WERI-Rb-1 (cell line): ENCODE measurements at places on chromosomes 7 and 10.

- DNase-seq: no peak
Measured at GRCh38 chr10:8073691-8074416, 19.4 kb downstream of the GATA3 start.

GRCh38 chr10:97378933-97379921 lies 21.9 kb downstream of the RRP12 start:
- DNase-seq: no peak

DNA sequence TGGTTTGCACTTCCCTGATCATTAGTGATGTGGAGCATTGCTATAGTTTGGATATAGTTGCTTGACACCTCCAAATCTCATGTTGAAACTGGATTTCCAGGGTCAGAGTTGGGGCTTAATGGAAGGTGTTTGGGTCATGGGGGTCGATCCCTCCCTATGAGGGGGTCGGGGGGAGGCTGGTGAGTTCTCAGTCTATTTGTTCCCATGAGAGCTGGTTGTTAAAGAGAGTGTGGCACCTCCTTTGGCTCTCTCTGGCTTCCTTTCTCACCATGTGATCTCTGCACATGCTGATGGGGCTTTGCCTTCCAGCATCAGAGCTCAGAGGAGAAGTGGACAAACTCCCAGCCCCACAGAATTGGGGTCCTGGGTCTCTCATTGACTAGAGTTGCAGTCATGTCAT lies 36.8 kb upstream of the BAMBI start:
- no peak for DNase-seq

GRCh38 chr10:102770792-102771191 lies 27.0 kb downstream of the WBP1L start:
- DNase-seq: no peak

DNA sequence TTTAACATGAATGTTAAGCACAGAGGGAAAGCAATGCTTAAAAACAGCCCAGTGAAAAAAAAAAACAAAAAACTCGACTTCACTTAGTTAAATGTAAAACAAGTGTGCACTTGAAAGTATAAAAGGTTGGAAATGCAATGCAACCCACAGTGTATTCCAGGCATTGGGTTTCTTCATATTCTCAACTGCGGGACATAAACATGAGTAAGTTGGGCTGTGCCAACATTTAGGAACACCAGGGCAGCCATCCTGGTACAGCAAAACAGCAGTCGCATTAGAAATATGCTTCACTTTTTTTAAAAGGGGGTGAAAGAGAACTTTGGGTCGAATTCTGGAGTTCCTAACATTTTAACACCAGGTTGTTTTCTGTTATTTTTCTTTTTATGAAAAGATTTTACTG lies 937 bp downstream of the STEAP1 start:
- no peak for DNase-seq

DNA sequence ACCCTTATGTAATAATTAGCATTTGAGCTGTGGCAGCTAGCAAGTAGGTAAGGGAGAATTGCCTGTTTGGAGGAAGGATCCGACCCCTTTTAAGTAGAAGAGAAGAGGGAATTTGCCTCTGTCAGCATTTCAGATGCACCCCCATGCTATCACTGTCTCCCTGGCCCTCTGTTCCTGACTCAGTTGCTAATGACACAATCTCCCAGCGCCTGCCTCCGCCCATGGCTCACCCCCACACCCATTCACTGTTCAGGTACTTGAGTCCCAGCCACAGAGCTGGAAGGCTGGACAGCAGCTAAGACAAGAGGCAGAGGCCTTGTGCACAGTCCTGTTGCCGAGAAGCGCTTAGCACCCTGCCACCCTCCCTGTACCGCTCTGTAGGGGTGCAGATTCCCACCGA lies 512.3 kb upstream of the GALNT17 start:
- no peak for DNase-seq

- no peak for DNase-seq
Measured at GRCh38 chr7:4279216-4279615, 402.9 kb upstream of the FOXK1 start.

DNA sequence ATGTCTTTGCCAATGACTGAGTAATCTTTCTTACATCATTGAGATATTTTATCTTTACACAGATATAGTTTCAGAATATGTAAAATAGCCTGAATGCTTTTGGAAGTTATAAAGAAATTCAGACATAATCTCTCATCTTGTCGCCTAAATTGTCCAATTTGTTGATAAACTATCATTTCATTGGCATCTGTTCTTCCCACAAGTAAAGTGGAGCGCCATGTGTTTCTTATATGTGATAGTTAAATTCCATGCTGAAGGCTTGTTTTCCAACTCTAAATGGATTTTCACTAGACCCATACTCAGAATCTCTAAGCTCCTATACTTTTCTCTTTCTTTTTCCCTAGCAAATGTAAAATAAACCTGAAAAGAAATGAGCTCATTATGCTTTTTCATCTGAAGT lies 640.1 kb upstream of the MBL2 start:
- DNase-seq: no peak

GRCh38 chr10:91604553-91605534 lies 28.0 kb downstream of the PPP1R3C start:
- DNase-seq: no peak

- DNase-seq: no peak
Measured at GRCh38 chr10:30039567-30039966, 19.8 kb downstream of the JCAD start.

- no peak for DNase-seq
Measured at GRCh38 chr10:78654047-78654590, 414.6 kb upstream of the ZMIZ1 start.

GRCh38 chr10:13087986-13088618 lies 11.9 kb upstream of the OPTN start:
- no peak for DNase-seq

- DNase-seq: no peak
Measured at GRCh38 chr7:114755856-114756255, 166.0 kb upstream of the MDFIC start.

GRCh38 chr7:143256932-143257331 lies 6.3 kb upstream of the GSTK1 start:
- DNase-seq: no peak

GRCh38 chr7:41351091-41351490 lies 351.8 kb downstream of the INHBA start:
- no peak for DNase-seq

DNA sequence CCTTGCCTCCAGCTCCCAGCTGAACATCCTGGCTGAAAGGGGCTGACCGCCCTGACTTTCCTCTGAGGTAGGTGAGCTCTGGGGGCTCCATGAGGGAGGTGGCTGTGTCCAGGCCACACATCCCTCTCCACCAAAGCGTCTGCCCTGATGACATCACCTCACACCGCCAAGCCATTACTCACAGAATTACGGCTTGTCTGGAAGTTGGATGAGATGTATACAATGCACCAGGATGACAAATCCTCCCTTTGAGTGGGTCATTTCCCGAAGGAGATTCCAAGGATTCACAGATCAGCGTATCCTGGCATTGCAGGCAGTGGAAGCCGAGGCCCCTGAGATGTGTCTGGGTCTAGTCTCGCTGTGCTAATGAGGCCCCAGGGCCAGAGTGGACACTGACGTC lies 15.1 kb upstream of the RET start:
- no peak for DNase-seq

- DNase-seq: no peak
Measured at GRCh38 chr10:80524190-80524909, 13.4 kb upstream of the SH2D4B start.

DNA sequence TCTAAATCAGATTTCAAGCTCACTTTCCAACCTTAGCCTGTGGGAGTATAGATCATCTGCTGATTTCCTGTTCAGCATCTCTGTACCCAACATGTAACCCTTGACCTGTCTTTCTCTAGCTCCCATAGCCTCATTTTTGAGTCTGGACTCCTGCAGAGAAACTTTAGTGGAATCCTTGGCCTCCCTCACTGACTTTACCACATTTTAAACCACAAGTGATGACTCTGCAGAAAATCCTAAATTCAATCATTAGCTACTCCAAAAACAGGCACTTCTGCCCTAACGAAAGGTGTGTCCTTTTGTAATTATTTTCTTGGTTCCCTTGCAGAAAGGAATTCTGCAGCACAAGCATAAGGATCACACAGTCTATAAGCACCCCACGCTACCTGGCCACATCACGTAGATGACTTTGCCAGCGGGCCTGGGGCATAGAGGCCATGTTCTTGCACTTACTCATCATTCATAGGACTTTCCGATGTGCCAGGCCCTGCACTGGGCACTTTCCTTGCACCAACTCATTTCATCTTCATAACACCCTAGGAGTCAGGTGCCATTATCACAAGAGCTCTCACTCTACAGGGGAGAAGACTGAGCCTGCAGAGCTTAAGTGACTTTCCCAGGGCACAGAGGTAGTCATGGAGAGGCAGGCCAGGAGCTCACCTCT lies 57.2 kb upstream of the OPALIN start:
- DNase-seq: no peak

GRCh38 chr10:23754941-23755340 lies 316.1 kb downstream of the OTUD1 start:
- no peak for DNase-seq

DNA sequence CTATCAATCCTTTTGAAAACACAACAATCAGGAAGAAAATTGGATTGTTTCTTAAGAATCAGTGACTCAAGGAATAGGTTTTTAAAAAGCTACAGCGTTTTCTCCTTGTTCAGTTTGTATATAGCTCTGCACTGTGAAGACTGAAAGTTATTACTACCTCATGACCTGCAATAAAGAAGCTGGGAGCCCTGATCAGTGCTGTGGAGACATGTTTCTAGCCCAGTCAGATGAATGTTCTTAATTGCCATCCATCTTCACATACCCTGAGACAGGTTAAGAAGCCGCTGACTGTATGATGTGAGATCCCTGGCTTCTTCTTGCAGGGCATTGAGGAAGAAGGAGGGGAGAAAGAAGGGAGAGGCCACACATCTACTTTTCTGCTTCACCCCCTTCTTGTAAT lies 58.0 kb upstream of the VWC2 start:
- no peak for DNase-seq

GRCh38 chr7:113936535-113936934 lies 17.7 kb upstream of the PPP1R3A start:
- no peak for DNase-seq

DNA sequence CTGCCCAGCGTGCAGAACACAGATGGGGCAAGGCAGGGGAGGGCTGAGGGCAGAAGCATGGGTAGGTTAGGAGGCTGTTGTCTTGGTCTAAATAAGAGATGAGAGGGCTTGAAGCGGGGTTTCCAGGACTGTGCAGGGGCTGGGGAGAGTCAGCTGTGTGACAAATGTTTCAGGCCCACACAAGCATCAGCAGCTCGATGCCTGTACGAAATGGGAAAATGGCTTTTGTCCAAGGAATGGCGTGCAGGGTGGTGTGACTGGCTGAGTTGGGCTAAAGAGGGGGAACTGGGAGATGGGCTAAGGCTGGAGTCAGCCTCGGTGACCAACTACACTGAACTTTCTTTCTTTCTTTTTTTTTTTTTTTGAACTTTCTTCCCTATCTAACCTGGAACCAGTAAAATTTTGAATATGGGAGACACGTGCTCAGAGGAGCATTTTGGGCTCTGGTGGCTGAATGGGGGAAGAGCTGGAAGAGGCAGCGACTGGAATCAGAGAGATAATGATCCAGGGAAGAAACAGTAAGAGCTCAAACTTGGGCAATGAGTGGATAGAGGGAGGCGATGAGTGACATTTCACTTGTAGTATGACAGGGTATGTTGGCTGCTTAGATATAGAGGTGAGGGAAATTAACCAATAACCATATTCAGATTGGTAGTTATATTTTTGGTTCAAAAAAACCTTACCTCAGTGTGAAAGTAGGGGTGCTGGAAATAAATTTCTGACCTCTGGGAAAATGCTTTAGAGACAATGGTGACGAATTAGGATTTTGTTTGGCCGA lies 10.2 kb upstream of the EPHA1 start:
- no peak for DNase-seq

DNA sequence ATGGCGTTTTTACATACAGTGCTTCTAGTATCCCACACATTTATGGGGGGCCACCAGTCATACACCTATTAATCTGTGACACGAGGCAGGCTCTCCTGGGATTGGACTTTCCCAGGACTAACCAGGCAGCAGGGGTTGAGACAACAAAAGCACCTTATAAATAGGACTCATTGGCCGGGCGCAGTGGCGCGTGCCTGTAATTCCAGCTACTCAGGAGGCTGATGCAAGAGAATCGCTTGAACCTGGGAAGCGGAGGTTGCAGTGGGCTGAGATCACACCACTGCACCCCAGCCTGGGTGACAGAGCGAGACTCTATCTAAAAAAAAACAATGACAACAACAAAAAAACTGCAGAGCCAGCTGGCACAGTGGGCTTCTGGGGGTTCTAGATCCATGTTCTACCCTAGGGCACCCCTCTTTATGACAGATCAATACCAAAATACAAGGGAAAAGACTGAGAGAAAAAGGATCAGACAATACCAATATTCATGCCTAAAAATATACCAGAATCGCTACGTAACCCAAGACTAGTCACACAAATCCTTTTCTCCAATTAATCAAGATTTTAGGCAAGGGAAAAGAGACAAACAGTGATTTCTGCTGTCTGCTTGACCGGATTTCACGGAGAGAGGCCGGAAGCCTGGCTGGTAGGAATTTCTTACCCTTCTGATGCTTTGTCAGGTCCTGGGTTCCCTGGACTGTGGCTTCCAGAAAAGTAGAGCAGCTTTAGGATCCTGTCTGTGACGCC lies 98.4 kb upstream of the CCNY start:
- DNase-seq: no peak

- DNase-seq: no peak
Measured at GRCh38 chr7:130929896-130930659, 196.1 kb upstream of the KLF14 start.

GRCh38 chr7:115340828-115341227 lies 418.9 kb downstream of the MDFIC start:
- DNase-seq: no peak

DNA sequence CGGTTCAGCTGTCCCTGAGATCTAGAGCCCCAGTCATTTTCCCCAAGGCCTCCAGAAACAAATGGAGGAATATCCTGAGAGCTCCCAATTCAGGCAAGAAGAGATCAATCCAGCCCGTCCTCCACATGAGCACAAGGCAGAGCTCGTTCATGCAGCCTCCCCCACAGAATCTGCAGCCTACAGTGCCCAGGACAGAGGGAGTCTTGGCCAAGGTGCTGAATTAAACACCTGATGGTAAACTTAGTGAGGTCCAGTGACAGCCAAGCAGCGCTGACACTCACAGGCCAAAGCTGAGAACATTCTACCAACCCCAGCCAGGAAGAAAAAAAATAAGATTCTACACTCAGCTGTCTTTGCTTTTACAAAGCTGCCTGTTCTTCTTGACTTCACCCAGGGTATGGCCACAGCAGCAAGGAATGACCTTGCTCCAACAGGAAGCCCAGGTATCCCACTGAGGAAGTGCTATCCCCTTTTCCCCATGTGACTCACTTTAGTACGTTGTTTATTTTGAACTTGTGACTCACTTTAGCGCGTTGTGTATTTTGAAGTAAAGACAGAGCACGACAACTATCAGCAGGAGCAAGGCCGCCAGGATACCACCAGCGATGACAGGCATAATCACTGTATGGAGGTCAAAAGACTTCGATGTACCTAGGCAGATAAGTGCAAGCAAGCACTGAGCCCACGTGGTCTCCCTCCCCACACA lies 4.4 kb upstream of the CUZD1 start:
- no peak for DNase-seq

GRCh38 chr7:151367284-151367683 lies 25.7 kb downstream of the NUB1 start:
- DNase-seq: no peak

GRCh38 chr7:27300421-27300820 lies 57.8 kb downstream of the EVX1 start:
- no peak for DNase-seq

- DNase-seq: no peak
Measured at GRCh38 chr10:8544057-8544380, 489.5 kb downstream of the GATA3 start.

GRCh38 chr7:90657481-90657880 lies 61.4 kb downstream of the CDK14 start:
- DNase-seq: no peak

- no peak for DNase-seq
Measured at GRCh38 chr7:30799206-30799975, 28.2 kb downstream of the MINDY4 start.
